ENCODE measurements at places on chromosomes 6 and 20.

- no peak for DNase-seq
Measured at GRCh38 chr20:19275630-19276071, 63.2 kb downstream of the SLC24A3 start.

- DNase-seq, result no peak
Measured at GRCh38 chr20:16816192-16816591, 68.0 kb downstream of the OTOR start.

DNA sequence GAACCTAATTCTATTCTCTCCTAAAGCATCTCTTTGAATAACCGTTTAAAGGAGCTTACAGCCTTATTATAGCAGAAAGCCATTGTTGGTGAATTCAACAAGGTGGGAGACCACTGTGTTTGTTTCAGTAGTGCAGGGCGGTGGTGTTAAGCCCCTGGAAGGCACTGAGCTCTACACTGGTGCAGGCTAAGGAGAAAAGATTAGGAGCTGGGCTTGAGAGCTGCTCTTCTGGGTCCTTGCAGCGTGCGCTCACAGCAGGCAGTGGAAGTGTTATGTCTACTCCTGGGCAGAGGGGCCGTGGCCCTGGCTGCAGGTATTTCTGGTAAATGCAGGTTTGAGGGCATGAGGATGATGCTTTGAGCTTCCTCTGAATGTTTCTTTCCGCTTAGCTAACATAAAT, 361.2 kb downstream of the RNF144B start:
- DNase-seq, result no peak

DNA sequence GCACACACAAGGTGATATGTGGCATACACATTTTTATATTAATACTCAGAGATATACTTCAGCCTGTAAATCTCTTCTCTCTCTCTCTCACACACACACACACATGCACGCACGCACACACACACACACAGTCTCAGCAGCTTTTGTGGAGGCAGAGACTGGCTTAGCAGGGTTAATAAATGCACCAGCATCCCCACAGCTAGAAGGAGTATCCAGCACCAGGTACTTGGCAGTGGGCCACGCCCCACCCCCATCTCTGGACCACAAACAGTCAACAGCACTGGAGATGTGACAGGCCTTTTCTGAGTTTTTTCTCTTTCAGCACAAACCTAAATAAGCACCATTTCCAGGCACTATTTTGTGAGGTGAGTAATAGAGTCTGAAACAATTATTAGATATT, 47.3 kb upstream of the LRFN2 start:
- no peak for DNase-seq

- no peak for DNase-seq
Measured at GRCh38 chr20:63688228-63689045, 8.0 kb upstream of the TNFRSF6B start.

DNA sequence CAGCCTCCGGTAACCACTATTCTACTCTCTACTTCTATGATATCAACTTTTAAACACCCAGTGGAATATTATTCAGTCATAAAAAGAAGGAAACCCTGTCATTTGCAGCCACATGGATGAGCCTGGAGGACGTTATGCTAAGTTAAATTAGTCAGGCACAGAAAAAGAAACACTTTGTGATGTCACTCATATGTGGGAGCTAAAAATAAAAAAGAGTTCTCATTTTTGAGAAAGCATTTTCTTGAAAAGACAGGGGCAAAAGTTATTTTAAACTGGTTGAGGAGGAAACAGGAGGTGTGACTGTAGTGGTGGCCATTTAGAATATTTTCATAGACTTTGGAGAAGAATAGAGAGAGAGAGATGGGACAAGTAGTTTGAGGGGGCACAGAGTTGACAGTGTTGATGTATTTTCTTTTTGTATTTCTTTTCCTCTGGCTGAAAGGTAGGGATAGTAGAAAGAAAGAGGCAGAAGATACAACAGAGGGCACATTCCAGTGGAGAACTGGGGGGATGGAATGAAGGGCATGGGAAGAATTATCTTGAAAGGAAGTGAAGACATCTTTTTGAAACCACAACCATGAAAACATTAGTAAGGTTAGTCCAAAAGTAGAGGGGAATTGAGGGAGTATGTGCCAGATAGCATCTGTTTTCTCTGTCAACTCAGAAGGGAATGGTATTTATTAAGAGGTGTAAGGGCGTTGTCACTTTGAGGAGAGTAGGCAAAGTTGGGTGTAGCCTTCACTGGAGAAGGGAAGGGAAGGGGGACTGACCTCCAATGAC, 181.3 kb upstream of the GMDS start:
- DNase-seq, result no peak

DNA sequence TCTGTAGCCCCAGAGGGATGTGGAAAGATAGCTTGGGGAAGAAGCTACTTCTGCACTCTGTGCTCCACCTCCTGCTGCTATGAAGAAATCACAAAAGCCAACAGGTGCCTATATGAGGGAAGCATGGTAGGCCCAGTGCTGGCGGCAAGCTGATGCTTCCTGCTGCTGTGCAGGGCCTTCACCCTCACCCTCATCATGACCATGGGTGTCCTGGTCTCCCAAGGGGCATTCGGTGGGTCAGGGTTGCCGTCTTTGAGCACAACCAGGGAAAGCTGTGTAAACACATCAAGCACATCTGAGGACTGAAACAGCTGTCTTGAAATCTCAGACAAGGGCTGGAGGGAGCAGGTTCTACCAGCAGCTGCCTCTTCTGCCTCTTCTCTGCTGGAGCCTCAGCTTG, 184.0 kb downstream of the FNDC1 start:
- DNase-seq, result no peak

GRCh38 chr6:106451439-106451838, 90.9 kb downstream of the CRYBG1 start:
- DNase-seq, result no peak

DNA sequence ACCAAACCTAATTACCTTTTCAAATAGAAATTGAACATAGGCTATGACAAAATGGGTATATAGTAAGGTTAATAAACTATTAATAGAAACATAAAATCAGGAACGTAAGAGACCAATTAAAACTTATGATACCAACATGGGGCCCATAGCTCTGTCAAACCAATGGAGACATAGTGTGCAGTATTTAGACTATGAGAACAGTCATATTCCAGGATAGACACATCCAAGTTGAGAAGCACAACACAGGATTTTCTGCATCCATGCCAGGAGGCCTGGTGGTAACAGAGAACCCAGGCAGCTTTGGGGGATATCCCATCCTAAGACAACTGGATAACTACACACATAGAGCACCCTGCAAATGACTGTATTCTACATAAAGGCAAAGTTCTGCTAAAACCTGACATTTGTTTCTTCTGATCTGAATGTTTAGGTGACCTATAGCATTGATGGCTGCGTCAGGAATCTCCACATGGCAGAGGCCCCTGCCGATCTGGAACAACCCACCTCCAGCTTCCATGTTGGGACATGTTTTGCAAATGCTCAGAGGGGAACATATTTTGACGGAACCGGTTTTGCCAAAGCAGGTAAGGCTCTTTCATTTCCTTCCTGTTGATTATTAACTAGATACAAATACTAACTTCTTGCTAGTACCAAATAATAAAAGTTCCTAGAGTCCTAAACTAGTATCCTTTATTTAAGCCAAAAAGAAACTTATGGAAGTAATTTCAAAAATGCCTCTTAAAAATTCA, 202.7 kb downstream of the ARHGAP18 start:
- DNase-seq, result no peak

DNA sequence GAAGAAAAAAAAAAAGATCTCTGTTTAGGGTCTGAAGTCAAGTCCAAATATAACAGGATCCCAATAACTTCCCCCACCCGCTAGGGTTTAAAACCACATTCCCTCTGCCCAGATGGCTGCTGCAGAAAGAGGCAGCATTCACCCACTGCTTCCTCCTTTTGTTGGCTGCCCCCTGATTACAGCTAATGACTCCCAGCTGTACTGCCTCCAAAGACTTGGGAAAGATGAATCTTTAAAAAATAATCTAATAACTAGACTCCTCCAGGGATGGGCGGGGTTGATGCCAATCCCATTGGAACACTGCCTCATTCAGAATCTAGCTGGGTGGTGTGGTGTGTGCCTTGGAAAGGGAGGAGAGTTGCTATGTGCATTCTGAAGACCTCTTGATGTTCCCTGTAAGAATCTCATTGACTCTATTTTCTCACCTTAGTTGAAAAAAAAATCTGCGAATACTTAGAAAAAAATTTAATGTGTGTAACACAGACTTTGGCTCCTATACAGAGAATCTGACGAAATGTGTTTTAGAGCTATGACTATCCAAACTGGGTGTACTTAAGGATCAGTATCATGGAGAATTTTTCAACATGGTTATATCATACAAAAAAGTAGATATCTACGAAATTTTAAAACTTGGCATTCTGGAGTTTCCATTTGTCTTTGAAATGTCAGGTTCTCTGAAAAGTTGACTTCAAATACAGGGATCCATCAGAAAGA, 174.0 kb downstream of the RNF144B start:
- no peak for DNase-seq

DNA sequence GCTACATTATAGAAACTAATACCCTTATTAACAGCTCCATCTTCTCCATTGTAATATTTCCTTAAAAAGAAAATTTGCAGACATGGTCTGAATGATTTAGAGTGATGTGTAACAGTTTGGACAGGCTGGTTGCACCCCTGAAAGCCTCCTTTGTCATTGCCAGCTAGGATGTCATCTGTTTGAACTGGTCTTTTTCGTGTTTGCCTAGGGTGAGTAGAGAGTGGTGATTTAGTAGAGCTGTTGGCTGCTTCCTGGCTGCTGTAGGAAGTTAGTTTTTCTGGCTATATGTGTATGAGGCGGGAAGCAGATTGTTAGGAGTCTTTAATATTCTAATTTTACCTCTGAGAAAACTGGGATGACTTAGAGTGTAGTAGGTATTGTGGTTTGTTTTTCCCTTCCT, 101.1 kb downstream of the ZFAND3 start:
- no peak for DNase-seq

DNA sequence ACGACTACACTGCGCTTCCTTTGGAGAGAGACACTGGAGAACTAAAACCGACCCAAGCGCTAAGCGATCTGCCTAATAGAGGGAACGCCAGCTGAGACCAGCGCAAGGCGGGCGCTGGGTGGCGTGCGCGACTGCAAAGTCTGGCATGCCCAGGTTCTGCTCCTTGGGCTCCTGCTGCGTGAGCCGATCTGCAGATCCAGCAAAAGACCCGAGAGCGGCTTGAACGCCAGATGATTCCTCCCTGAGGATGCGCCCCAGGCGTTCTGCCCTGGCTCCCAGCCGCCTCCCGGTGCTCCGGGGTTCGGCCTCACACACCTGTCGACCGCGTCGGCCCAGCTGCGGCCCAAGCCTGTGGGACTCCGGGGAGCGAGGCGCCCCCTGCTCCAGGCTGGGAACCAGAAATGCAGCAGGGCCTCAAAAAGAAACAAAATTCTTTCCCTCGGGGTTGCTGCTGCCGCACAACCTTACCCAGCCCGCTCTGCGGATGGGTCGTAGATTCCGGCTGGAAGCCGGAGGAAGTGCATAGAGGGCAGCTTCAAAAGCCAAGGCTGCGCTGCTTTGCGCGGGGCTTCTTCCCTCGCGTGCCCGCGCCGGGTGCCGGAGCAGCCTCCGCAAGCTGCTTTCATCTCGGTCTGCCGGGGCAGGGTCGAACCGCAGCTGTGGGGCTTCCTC, 17.9 kb upstream of the PRDM13 start:
- DNase-seq, result peak; percentile 76

DNA sequence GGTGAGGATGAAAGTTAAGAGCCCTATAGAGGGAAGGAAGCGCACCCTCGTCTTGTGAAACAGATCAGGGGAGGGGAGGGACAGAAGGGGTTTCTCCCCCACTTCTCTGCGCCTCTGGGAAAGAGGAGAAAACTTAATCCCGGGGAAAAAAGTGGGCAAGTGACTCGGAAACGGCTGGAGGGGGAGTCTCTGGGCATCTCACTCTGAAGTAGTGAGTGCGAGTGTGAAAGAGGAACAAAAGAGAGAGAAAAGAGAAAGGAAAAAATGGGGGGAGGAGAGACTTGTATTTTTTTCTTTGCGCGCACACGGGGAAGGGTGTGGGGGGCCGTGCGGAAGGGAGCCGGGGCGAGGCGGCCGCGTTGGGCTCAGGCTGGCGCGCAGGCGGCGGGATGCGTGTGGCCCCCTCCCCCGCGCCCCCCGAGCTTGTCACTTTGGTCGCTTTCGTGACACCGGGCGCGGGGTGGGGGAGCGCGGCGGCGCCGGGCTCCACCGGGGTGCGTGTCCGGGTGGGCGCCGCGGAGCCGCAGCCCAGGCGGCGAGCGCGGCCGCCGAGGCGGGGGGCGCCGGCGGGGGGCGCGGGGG, 454 bp downstream of the L3MBTL3 start:
- peak; percentile 50 for DNase-seq

DNA sequence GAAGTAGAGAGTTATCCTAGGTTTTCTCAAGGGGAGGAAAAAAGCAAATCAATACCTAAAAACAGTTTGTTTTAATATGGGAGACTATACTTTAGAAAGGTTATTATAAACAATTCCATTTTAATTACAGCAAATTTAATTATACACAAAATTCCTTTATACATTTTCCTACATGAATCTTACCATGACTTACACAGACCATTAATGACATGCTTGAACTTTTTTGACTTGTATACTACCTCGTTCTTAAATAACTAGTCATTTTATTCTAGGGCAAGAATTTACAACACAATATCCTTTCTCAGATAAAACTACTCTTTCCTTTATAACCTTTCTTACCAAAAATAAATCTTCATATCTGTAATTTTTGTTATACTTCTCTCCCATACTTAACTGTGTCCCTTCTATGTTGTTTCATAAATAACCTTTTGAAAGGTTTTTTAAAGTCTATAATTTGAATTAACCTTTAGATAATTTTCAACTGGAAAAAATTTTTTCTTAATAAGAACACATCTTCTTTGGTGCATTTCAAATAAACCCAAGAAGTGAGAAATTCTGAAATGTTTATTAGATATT, 729.4 kb downstream of the TENT5A start:
- DNase-seq, result no peak

- DNase-seq, result no peak
Measured at GRCh38 chr20:39338469-39339376, 376.6 kb downstream of the DHX35 start.

DNA sequence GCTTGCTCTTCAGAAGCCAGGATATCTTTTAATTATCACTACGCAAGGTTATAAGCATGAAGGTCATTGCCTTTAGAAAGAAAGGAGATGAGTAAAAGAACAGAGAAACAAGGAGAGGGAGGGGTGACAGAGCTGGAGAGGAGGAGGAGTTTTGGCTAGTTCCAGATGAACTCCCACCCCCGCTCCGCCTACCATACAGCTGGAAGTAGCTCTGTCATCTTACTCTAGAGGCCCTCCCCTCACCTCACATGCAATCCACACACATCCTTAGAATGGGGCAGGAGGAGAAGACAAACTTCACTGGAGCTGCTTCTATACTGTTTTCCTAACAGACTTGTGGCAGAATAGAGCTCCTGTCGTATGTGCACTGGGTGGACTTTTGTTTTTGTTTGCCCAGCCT, 144.7 kb downstream of the SCML4 start:
- no peak for DNase-seq

Measured in activated T-cell treated with anti-CD3 and anti-CD28 coated beads, Interleukin-2, amount 50 U/mL, for 48 hours (primary cell).